ENCODE measurements at places on chromosomes 7 and 10.

DNA sequence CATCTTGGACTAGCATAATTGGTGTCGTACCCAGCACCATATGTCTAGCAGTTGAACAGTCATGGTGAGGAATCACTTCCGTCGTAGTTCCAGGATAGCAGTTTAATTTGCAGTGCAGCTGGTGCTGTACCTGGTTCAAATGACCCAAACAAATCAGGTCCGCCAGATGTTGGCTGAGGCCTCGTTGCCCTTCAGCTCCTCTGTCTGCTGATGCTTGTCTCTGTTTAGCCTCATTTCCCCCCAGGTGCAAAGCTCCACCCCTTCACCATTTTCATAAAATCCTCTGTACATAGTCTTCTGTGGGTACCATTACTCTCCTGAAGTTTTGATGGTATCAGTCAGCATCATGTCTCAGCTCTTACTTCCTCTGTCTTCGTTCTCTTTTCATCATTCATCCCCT, 35.1 kb downstream of the UMAD1 start:
- no peak for DNase-seq

DNA sequence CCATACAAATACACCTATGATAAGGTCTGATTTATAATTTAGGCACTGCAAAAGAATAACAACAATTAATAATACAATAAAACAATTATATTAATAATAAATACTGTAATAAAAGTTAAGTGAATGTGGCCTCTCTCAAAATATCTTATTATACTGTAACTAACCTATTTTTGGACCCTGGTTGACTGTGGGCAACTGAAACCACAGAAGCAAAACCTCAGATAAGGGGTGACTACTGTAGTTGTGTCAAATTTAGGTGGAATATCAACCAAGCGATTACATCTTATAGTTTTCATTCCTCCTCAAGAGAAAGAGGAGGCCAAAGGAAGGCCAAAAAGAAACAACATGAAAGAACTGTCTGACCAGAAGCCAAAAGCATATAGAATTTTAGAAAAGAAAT, 103.9 kb downstream of the SKAP2 start:
- DNase-seq = no peak

GRCh38 chr10:59698326-59698725, 11.3 kb downstream of the SLC16A9 start:
- no peak for DNase-seq

GRCh38 chr7:54944179-54944578, 74.6 kb upstream of the EGFR start:
- no peak for DNase-seq

- no peak for DNase-seq
These were observed 11.8 kb downstream of the BTBD16 start for GRCh38 chr10:122282909-122283308.

GRCh38 chr10:103353281-103353680, 2.3 kb upstream of the PCGF6 start:
- DNase-seq = no peak

GRCh38 chr7:134643131-134643530, 3.5 kb upstream of the BPGM start:
- DNase-seq = no peak

DNA sequence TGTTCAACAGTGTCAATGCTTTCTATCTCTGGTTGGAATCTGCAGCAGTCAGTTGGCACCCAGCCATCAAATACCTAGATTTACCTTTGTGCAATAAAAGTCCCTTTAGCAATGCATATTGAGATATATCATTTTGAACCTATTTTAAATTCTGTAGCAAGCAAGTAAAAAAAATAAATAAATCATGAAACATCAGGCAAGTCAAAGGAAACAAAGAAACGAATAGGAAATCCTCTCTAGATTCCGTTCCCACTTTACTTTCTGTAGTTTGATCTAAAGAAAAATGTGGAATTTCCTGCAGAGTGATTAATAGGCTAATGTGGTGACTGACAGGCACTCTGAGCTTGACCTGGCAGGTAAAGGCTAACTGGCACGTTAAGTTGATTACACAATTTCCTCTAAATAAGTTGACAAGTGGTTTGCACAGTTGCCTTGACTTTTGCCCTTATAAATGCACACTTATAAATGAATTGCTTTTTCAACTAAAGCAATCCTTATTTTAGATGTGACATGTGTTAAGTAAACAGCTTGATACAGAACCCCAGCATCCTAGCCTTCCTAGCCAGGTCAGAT, 208.1 kb upstream of the TCF7L2 start:
- no peak for DNase-seq

DNA sequence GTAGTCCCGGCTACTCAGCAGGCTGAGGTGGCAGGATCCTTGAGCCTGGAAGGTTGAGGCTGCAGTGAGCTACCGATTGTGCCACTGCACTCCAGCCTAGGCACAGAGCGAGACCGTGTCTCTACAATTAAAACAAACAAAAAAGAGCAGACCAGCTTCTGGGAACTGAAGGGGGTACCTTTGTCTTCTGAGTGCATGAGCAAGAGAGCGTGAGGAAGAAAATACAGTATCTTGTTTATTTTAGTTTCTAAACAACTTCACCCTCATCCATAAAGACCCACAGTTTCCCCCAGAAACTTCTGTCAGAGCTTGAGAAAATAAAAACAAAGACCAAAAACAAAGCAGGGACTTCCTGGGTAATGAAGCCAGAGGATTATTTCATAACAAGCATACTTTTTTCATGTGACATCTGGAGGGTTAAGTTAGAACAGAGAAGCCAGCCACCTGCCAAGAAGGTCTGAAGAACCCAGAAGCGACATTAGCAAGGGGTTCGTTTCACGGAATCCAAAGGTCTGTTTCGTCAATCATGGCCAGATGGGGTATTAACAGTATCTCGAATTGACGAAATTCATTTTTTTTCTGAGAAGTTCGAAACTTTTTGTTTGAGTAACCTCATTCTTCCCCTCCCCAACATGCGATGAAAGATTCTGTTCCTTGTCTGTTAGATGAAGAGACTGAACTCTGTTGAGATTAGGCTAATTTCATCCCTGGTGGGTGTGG, 10.2 kb upstream of the IL2RA start:
- no peak for DNase-seq

- DNase-seq = no peak
These were observed 28.9 kb downstream of the NRF1 start for GRCh38 chr7:129640400-129640799.

GRCh38 chr10:33706746-33707145, 372.3 kb upstream of the NRP1 start:
- DNase-seq = no peak

- no peak for DNase-seq
These were observed 26.5 kb downstream of the LMTK2 start for GRCh38 chr7:98133181-98133580.
